ENCODE measurements at places on chromosomes 2 and 18.

- no peak for DNase-seq
Observed at GRCh38 chr2:74821177-74822126, 12.5 kb upstream of the HK2 start.

DNA sequence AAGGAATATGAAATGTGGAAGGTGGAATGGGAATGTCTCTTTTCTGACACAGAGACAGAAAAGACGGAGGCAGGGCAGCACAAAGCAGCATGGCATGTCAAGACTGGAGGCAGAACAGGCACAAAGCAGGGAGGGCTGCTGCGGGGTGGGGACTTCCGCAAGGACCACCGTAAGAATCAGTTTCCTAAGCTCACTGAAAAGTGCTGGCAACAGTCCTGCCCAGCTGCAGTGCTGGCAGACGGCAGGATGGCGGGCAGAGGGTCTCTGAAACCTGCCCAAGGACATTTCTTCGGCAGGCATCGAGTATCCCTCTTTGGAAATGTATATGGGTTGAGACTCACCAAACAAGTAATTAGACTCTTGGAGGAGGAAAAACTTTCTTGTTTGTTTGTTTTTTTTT is 54.9 kb downstream of the FAM178B start:
- no peak for DNase-seq

- DNase-seq, result no peak
Observed at GRCh38 chr2:42566025-42566424, 2.4 kb upstream of the MTA3 start.

DNA sequence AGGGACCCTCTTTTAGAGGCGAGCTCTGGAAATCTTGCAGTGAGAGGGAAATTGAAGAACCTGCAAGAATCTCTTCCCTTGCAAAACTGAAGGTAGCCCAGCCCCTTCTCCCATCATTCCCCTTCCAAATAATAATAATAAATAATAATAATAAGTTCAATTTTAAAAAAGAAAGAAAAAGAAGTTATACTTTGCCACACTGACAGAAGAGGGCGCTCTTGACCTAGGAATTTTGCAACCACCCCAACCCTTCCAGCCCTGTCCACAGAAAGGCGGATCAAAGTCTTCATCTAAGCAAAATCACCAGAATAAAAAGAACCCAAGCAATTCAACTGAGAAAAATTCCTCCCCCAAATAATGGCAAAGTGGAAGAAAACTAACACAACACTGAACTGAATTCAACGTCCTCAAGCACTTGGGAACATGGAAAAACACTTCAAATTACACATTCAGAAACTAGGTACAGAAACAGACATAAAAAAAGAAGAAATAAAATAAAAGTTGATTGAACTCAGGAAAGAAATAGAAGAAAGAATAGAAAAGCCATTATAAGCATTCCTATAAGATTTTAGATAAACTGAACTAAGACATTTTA is 98.9 kb upstream of the GLS start:
- DNase-seq, result peak; percentile 10

- no peak for DNase-seq
Observed at GRCh38 chr2:149463328-149464002, 124.1 kb downstream of the MMADHC start.

DNA sequence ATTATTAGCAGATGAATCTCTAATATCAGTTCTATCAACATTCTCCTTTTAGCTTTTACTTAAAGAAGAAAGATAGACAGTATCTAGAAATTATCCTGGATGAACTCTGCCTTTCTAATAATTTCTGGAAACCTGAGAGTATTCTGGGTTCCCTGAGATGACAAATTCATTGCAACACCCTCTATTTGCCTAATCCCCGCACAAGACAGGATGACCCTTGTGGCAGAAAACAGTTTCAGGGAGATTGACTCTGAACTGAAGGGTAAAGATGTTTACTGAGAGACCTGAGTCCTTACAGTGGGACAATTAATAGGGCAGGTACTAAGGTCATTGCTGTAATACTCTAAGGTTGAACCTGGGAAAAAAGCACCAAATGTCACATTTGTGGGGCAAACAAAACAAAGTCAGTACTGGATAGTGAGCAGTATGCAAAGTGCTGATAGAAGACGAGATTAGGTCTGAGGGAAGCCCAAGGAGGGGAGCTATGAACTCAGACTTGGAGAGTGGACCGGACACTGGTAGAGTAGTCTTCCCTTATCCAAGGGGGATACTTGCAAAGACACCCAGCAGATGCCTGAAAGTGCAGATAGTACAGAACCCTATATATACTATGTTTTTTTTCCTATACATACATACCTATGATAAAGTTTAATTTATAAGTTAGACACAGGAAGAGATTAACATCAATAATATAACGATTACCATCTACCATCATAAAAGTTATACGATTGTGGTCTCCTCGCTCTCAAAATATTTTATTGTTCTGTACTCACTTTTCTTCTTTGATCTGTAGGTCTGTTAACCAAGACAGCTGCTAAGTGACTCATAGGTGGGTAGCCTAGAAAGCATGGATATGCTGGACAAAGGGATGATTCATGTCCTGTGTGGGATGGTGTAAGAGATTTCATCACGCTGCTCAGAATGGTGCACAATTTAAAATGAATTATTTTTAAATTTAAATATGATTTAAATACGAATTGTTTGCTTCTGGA is 148.3 kb upstream of the KLHL14 start:
- DNase-seq, result no peak

GRCh38 chr2:43000242-43001054 is 208.1 kb upstream of the HAAO start:
- no peak for DNase-seq

DNA sequence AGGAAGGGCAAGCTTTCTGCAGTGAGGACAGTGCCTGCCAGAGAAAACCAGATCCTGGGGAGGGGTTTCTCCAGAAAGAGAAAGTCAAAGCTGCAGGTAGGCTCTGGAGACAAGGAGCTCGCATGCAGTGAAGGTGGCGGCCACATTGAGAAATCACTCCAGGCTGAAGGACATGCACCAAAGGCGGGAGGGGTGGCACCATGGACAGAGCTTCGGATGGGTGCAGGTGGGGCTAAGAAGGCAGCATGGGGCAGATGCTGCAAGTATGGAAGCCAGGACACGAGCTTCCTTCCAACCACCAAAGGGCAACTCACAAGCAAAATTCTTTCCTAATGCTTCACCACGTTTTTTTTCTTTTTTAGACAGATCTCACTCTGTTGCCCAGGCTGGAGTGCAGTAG is 104.4 kb upstream of the SLC35G4 start:
- no peak for DNase-seq

DNA sequence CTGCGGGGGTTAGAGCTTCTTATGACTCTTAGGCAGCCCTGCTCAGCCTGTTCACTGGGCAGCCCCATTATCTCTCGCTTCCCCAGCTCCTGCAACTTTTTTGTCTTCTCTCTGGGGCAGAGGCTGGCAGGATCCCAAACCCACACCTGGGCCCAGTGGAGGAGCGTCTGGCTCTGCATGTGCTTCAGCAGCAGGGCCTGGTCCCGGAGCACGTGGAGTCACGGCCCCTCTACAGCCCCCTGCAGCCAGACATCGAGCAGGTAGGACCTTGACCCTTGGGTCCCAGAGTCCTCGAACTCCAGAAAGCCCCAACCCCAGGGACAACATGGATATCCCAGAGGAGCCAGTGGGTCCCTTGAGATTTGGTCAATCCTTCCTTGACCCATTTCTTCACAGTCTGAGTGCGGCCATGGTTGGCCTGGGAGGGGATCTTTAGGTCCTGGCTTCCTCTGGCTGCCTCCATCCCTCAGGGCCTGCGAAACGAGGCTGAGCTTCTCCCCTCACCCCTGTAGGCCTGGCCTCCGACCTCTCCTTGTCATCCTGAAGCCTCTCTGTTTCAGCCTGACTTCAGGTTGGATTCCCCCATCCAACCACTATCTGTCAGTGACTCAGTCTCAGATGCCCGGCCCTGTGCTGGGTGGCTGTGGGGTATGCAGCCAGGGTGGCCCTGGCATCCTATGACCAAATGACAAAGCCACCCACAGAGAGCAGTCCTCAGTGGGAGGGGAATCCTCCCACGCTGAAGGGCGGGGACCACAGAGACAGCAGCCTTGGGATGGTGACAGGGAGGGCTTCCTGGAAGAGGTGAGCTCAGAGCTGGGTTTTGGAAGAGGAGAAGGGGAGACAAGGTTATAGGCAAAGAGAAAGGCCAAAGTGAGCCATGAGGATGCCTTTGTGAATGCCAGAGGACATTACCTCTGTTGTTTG is 214.2 kb downstream of the DYSF start:
- DNase-seq, result no peak

- DNase-seq, result no peak
Observed at GRCh38 chr2:58497168-58497567, 256.0 kb upstream of the FANCL start.

GRCh38 chr2:43391201-43391877 is 164.9 kb upstream of the ZFP36L2 start:
- no peak for DNase-seq

- no peak for DNase-seq
Observed at GRCh38 chr2:136005462-136006196, 20.2 kb upstream of the DARS1 start.

- DNase-seq, result no peak
Observed at GRCh38 chr2:241976296-241976695, 106.8 kb downstream of the RTP5 start.

GRCh38 chr2:157443090-157443489 is 799 bp downstream of the CYTIP start:
- no peak for DNase-seq

GRCh38 chr2:39732482-39732881 is 46.6 kb downstream of the THUMPD2 start:
- DNase-seq, result no peak
